NCI-H1417 treated with DMSO at 0.1 percent for 48 hours (cell line): ENCODE measurements at places on chromosomes 12 and 14.
A peak's percentile ranks its signal among the peaks of the same experiment; 100 is the strongest.

DNA sequence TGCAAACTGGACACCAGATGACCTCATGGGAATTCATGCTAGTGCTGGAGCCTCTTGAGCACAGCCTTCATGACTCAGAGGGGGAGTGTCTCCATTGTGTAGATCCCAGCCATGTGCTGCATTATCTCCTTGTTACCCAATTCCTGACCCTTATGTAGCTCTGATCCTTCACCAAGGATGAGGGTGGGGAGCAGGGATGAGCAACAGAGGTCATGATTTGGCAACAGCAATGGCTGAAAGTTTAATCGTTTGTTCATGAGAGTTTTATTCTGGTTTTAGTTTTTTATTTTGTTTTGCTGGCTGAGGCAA is 9.5 kb upstream of the BDKRB1 start:
- DNase-seq, result no peak

GRCh38 chr12:4775936-4776335 is 55.7 kb downstream of the GALNT8 start:
- DNase-seq, result no peak

GRCh38 chr12:90585640-90586304 is 369.2 kb downstream of the CCER1 start:
- DNase-seq, result no peak

GRCh38 chr12:53937099-53937498 is 1.5 kb upstream of the HOXC13 start:
- DNase-seq, result no peak

DNA sequence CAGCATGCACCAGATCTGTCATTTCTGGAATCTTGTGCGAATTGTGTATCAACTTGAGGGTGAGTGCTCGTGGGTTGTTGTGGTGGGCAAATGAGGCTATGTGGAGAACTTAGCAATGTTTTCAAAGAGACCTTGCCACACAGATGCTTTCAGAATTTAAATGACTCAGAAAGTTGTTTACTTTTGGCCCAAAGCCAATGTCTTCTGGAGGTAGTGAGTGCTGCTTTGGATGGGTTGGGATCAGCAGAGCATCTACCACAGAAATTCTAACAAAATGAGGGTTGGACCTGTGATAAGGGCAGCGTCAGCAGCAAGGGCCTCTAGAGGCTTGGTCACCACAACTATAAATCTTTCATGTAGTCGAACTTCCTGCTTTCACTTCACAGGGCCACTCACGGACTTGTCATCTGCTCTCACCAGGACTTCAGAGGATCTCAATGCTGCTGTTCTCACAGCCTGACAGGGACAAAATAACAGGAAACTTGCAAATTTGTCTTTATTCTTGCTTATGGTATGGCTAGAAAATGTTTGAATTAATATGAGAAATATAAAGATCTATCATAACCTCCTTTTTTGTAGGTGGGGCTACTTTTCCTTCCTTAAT is 111.4 kb downstream of the DACT1 start:
- DNase-seq, result no peak

DNA sequence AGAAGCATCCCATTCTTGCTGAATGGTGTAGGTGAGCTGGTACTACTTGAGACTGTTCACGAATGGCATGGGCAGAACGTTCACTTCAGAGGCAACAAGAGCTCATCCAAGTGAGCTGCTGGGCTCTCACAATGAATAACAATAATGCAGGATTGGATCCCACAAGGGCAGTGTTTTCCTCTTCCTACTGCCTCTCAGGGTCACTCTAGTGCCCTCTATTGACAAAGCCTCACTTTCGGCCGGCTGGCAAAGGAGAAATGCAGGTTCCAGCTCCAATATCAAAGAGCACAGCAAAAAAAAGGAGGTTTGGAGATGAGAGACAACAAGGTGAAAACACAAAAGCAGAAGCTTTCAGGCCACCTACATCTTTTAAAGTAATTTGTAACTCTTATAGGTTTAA is 74.6 kb upstream of the MYF6 start:
- no peak for DNase-seq

GRCh38 chr14:92510972-92511371 is 2.6 kb upstream of the RIN3 start:
- no peak for DNase-seq

DNA sequence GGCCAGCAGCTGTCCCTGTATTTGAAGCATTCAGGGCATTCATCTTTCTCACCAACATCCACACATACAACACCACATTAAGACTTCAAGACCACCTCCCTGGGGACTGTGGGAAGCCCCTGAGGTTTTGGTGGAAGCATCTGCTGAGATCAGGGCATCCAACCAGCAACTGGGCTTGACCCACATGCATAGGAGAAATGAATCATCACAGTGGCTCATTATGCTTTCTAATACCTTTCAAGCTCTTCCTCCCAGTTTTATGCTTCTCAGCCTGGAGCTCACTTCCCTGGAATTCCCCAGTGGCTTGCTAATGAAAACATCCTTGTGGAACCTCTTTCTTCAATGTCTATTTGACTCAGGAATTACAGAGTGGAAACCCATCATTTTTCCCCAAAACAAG is 21.4 kb upstream of the CMKLR1 start:
- no peak for DNase-seq

- no peak for DNase-seq
Observed at GRCh38 chr14:32352631-32353030, 23.5 kb downstream of the AKAP6 start.

DNA sequence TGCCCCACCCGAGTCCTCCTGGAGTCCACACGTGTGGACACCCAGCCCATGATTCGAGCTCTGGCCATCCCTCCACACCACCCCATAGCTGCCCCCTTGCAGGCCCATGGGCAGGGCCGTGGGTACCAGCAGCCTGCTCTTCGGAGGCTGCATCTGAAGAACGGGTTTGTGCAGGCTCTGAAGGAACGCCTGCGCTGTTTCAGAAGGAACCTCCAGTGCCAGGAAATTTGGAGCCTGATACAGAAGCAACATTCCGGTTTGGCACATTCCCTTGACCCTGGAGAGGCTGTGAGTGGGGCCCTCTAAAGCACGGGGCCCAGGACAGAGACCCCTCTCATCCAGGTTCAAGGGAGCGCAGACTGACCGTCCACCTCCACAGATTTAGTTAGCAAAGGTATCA is 57.0 kb downstream of the ZNF664 start:
- no peak for DNase-seq

DNA sequence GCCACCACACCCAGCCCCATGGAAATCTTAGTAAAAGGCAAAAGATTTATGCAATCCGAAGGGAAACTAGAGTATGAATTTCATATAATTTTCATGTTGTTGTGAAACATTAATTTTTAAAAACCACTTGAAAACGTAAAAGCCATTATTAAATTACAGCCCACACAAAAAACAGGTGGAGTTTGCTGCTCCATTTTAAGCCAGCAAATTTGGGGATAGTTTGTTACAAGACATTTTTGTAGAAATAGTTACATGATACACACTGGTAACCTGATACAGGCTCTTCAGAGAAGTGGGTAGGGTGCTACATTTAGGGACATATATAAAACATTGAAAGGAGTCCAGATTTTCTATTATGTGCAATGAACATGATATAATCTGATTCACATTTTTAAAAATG is 17.6 kb downstream of the GNPTAB start:
- DNase-seq, result no peak

DNA sequence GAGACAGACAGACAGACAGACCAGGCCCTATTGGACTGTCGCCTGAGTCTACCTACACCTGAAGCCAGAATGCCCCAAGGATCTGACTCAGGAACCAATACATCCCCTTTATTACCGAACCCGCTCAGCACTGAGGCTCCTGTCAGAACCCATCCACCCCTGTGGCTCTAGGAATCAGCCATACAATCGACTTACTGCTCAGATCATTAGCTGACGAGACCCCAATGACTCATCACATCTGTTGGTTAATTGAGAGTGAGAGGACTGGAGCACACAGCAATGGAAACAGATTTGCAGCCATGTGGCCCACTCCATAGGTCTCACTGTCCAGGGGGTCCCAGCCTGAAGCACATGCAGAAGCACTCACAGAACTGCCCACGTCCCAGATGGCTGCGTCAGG is 15.2 kb downstream of the ITPK1 start:
- no peak for DNase-seq

GRCh38 chr14:63182968-63183367 is 21.3 kb upstream of the RHOJ start:
- no peak for DNase-seq

DNA sequence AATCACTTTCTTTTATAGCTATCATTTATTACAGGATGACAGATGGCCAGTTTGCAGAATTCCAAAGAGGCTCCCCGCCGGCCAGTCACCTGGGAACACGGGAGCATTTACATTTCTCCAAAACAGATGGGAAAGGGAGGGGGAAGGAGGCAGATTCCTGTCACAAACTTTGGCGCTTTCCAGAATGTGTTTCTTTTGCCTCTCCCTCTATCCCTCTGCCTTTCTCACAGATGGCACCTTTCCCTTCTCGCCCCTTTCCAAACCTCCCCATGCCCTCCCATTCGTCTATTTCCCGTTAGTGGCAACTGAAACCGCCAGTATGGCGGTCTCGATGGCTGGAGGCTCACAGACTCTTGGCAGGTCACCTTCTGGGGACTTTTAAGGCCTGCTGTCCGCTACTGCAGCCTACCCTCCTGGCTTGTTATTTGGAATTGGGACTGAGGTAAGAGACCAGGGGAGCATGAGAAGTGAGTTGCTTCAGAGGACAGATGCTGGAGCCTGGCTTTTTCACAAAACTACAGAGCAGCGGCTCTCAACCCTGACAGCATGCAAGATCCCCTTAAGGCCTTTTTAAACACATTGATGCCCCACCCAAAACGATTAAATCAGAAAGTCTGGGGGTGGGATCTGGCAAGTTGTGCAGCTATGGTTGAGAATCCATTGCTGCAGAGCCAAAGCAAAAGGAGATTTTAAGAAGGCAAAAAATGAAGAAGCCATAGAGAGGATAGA is 161.5 kb upstream of the VASH1 start:
- DNase-seq, result no peak

DNA sequence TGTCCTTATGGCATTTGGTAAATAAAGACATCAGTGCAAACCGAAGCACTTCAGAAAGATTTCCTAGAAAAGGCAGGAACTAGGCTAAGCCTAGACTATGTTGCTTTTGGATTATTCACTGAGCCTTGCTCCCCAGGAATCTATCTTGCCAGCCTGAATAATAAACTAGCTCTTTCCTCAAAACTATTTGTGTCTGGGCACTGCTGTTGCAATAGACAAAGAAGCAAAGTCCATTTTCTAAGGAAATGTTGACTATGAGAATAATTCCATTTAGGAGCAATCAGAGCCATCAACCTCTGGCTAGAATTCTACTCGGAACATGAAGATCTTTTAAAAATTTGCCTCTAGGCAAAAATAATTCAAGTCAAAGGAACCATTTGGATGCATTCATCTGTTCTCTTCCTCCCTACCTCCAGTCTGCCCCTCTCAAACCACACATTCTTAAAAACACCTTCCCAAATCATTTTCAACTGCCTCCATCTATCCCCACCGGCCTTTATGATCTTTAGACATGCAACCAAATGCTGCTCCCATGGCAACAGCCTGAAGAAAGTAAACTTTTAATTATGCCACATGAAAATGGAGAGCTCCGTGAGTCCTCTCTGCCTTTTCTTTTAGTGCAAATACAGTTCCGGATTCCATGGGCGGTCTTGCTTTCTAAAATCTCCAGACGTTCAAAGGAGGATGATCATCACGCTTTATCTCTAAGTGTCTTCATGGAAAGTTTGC is 61.5 kb upstream of the FZD10 start:
- DNase-seq, result no peak

DNA sequence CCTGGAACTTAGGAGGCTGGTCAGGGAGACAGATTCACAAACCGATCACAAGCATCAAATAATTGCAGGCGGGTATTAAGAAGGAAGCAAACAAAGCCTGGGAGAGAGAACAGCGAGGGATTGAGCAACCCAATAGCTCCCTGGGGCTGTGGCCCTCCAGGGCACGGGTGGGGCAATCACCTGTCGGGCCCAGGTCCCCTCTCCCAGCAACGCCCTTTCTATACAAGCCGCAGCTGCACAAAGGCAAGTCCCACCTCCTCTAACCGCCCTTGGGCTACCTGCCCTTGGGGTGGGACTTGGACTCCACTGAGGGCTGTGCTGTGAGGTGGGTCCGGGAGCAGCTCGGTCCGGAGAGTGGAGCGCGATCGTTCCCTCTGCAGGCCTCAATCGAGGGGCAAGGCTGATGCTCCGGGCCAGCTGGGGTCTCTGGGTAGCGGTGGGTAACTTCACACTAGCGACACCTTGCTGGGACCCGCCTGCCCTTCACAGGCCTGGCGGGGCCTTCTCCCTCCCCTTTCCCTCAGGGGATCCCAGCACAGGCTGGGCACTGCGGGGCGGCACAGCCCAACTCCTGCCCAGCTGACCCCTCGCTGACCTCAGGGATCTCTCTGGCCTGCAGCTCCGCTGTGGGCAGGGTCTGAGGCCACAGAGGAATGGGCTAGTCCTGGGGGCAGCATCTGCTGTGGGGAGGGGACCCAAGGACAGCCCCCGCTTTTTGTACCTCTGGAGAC is 8.0 kb downstream of the PHB2 start:
- peak; percentile 63 for DNase-seq
